ENCODE measurements at places on chromosomes 2 and 18. TPM values are rescaled to one million over a fixed set of nuclear protein-coding genes. Genes with fewer than 3 reads are reported as not detected.

The KCNK3 gene
- total RNA-seq = 1.1 TPM

The KCTD18 gene
- 8.9 TPM for total RNA-seq

The PROKR1 gene
- total RNA-seq = not detected

The OXER1 gene
- not detected for total RNA-seq

The NPAS2 gene
- 114 TPM for total RNA-seq

Data from A549 treated with CORT108297 at 1 μM for 4 hours (cell line).